ENCODE measurements at places on chromosomes 7 and 10.

- peak; percentile 53 for DNase-seq
These were observed 109.3 kb downstream of the SORBS1 start for GRCh38 chr10:95451568-95452524.

- DNase-seq = no peak
These were observed 38.8 kb upstream of the SEPTIN7 start for GRCh38 chr7:35761871-35762677.

DNA sequence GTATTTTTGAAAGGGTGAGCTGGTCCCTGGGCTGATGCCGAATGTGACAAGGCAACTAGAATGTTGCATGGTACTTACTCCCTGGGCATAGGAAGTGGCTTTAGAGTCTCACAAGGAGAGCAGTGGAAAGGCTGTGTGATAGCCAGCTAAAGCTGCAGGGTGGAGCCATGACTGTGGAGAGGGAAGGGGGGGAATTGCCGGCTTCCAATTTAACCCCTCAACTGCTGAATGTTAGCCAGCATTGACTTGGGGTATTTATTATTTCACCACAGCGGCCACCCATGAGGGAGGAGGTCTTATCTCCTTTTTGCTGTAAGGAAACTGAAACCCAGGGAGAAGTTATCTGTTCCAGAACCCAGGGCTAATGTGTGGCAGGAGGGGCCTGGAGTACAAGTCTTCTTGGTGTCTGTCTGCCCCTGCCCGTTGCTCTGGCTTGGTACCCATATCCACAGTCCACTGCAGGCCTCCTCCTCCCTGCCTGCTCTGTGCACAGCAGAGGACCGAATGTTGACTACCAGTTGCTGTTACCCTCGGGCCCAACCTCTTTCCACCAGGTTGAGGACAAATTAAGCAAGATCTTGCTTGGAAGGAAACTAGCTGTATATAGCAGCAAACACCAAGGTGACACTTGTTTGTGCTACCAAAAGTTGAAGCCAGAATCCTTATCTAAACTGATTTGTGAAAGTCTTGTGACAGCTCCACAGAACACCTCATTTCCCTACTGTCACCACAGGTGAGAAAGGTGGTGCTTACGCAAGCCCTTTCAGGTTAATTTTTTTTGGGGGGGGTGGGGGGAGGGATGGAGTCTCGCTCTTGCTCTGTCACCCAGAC is 37.6 kb downstream of the WBP1L start:
- peak; percentile 37 for DNase-seq

DNA sequence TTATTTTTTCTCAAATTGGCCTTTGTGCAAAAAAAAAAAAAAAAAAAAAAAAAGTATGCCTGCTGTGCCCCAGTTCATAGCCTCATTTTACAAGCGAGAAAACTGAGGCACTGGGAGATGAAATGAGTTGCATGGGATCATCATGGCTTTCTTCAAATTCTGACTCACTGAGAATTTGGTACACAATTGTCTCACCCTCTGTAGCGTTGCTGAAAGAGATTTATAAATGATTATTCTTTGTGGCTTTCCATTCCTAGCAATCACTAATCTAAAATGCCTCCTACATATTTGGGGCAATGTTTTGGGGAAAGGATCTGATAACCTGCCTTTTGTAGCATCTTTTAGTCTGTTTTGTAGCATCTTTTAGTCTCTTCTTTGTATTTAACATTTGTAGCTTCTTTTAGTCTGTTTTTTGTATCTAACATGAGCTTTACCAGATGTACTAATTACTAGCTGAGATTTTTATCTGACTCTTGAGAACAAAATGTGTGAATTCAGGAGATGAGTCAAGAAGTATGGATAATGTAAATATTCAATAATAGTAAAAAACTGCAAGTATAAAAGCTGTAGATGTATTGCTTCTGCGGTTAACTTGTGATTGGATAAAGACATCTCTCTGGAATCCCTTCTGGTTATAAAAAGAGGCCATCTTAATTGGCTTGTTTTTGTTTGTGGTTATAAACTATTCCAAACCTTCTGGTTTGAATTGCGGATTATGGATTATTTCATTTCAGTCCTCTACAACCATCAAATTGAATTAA is 161.4 kb downstream of the ARID5B start:
- DNase-seq = peak; percentile 43

DNA sequence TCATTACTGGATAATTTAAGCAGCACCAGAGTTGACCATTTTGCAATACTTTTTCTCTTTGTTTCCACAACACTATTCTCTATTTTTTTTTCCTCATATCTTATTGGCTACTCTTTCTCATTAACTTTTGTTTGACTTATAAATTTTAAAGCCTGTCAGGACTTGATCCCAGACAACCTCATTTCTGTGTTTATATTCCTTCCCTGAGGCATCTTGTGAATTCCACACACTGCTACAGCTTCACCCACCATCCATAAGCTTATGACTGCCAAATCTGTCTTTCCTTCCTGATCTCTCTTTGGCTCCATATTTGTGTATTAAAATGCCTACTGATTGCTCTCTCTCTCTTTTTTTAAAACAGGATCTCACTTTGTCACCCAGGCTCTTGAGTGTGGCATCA is 124.6 kb upstream of the MBL2 start:
- no peak for DNase-seq

GRCh38 chr7:116576350-116577319 is 51.8 kb downstream of the CAV1 start:
- peak; percentile 93 for DNase-seq

- DNase-seq = no peak
These were observed 33.0 kb downstream of the JAKMIP3 start for GRCh38 chr10:132098539-132099388.

GRCh38 chr10:3193751-3194150 is 21.2 kb upstream of the PITRM1 start:
- no peak for DNase-seq

DNA sequence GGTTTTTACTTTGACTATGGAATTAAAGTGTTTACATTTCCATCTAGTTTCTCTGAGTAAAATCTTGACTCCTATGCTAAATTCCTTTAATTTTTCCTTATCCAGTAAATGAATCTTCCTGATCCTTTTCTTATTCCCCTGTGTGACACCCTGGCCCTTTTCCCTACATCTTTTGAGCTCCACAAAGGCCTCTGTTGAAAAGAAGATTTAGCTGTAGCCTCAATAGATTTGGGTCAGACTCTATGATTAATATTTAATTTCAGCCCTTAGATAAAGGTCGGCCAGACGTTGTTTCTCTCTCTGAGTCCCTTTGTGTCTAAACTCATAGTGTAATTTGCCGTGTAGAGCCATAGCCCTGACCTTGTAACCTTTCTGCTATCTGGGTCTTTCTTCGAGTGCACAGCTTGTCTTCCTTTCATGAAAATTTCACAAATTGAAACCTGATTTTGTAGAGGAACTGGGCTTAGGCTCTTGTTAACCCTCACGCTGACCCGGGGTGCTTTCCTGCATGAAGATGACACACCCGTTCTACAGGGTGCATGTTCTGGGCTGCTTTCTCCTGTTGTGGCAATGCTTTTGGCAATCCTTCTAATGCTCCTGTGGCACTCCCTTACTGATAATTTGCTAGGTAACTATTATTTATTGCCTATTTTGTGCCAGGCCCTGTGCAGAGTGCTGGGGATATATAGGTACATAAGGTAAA is 21.2 kb downstream of the LSMEM1 start:
- DNase-seq = no peak

DNA sequence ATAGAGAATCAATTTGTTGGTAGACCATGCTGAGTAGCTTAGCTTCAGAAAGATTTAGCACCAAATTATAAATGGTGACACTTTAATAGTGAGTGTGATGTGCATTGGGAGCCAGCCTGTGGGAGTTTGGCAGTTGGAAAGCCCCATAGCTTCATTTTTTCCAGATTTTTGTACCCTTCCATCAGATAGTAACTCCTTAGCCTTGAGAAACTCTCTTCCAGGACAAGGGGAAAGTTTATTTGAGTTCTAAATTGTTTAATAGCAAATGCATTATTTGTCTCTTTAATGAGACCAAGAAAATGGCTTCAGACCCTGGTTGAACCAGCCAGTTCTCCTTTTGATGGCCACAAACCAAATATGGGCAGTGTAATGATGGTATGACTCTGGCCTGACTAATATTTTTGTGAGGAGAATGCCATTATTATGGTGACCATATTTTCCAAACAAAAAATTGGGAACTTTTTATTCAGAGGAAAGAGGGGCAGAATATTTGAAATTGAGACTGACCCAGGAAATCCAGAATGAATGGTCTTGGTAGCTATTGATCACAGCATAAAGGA is 49.8 kb downstream of the PLCE1 start:
- DNase-seq = no peak

DNA sequence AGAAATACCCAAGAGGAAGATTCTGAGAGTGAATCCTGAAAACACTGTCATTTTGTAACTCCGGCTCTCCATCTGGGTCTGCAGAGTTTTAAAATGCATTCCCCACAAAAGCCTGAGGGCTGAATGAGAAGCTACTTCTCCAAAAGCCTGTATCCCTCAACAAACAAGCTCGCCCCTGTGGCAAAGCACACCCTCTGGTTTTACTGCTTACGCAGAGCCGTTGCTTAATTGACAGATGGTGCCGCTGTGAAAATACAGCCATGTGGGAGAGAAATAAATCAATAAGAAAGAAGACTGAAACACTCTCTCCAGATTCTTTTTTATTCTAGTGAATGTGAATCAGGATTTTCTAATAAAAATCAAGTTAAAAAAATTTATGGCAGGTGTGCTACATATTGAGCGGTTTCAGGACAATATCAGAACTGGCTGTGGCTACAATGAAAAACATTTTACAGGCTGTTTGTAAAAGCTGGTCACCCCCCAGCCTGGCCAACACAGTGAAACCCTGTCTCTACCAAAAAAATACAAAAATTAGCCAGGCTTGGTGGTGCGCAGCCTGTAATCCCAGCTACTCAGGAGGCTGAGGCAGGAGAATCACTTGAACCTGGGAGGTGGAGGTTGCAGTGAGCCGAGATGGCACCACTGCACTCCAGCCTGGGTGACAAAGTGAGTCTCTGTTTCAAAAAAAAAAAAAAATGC is 32.5 kb downstream of the C7orf33 start:
- DNase-seq = no peak

- no peak for DNase-seq
These were observed 399.7 kb downstream of the EXOC4 start for GRCh38 chr7:133652547-133652946.

DNA sequence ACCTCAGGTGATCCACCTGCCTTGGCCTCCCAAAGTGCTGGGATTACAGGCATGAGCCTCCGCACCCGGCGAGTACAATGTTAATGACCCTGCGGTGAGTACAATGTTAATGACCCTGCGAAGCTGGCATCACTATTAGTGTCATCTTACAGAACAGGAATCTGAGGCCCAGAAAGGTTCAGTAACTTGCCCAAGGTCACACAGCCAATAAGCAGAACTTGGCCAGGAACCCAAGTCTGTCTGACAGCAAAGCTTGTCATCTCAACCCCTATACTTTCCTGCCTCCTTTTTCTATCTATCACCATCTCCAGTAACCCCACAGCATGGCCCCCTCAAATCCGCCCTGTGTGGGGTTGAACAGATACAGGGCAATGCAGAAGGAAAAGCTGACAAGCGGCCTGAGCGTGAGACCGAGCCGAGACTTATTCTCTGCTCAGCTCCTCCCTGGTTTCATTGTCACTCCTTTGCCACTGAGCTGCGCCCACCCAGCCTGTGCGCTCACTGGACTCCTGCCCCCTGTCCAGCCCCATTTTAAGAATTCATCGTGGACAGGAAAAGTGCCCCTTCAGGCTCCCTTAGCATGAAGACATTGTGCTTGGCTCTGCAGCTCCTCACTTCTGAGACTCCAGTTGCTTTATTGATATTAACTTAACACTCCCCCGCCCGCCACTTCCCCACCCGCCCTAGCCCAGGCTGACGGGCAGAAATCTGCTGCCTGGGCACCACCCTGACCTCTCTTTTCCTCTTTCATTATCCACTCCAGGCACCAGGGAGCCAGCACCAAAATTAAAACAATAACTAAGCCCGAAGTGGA is 58.1 kb upstream of the LBX1 start:
- no peak for DNase-seq

DNA sequence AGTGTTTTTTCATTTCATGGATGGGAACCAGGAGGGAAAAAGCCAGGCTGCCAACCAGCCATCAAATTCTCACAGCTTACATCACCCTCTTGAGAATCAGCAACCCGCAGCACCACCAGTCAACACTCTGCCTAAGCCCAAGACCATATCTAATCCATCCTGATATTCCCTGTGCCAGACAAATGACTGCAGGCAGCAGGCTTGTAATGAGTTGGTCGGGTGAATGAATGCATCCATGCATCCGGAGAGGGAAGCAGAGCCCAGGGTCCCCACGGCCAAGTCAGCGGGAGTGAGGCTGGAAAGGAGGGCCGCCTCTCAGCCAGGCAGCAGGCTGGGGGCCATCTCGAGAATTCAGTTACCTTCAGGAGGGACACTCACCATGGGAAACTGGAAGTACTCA is 46.9 kb downstream of the SLIT1 start:
- no peak for DNase-seq

DNA sequence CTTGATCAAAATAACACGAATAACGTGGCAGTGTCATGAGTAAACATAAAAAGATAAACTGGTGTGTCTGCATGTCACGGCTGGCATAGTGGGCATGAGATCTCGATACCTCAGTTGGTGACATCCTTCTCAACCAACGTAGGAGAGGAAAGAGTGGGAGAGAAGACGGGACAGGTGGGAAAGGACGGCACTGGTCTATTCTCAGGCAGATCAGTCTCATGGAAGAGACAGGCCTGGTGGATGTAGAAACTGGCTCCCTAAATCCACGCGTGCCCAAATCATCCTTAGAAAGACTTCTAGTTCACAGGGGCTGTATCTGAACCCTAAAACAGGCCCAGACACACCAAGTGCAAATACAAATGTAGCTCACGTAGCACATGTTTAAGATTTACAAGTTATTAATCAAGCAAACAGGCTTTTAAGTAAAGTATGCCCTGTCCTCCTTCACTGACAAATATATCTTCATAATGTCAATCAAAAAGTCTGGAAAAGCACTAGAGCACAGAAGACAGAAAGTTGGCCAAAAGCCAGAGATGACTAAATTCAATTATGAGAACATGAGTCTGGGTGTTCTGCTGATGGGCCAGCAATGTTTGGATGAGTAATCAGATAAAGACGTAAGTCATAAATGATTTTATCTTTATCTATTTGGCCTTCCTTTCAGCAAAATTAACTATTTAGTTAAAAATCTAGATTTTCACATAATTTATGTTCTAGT is 56.3 kb downstream of the SFMBT2 start:
- DNase-seq = peak; percentile 41

DNA sequence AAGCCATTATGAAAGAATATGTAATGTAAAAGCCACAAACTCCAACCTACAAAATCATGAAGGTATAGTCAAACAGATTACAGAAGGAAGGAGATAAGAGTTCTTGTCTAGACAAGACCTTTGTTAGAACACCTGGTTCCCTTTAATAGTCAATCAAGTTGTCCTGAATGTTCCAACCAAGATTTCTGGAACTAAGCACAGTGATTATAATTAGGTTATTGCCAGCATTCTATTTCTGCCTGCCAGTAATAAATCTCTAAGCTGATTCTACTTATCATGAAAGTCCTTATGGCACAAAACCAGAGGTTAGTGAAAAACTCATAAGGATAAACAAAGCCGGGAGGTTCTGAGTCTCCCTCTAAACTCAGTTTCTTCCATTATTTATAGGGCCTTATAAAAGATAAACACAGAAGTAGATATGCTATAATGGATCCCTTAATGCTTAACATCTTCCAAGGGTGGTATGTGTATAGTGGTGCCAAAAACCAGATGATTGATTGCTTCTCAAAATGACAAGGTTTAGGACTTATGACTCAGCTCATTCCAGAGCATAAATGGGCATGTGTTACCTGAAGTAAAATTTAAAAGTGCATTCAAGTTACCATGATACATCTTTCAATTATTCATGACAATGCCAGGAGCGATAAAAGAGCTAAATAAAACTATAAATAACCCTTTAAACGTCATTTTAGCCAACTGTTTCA is 237.2 kb downstream of the CSTF2T start:
- DNase-seq = no peak

- DNase-seq = no peak
These were observed 95.5 kb upstream of the MEOX2 start for GRCh38 chr7:15781944-15782343.
